ENCODE measurements at places on chromosomes 3 and 15.
A peak's percentile ranks its signal among the peaks of the same experiment; 100 is the strongest.

- DNase-seq, result no peak
Observed at GRCh38 chr15:31235311-31236183, 91.1 kb upstream of the KLF13 start.

- DNase-seq, result no peak
Observed at GRCh38 chr15:52295421-52296001, at the start of gene MYO5C. Gene MYO5C (minus strand): TSS chr15:52295804. CDS start chr15:52295636, 168 bp downstream.

GRCh38 chr3:58494107-58494506, 2.2 kb downstream of the KCTD6 start:
- DNase-seq, result no peak

DNA sequence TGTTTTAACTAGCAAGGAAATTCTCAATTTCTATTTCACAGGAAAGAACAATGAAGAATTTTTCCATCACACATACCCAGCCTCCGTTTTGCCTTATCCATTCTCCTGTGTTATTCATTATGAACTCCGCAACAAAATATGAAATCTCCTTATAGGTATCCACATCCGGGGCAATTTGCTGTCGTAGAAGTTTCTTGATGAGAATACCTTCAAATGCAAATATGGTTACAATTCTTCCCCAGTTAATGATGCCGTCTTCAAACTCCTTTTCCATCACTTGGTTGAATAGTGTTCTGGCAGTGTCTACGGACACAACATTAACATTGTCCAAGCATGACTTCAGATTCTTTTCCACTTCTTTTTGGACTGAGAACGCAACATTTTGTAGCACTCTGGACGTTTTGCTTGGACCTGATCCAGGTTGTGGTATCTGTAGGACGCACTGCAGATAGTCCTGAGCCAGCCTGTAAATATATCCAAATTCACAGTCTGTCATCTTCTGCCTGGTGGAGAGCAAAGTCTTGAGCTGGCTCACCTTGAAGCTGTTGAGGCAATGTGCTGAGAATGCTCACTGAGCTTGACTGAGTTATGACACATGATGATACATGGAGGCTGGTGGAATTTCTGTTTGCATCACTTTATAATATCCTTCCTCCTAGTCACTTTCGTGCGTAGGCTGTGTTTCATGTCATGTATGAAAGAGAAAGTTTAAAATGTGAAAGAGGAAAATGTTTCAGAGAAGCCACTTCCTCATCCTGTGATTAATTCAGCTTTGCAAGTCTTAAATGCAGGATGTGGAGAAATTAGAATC, at the start of gene BCL2A1:
Gene BCL2A1 (minus strand): TSS at position 573 of the 811 bp plus-strand sequence. CDS start 77 bp downstream, at position 496.
- DNase-seq, result peak; percentile 77

DNA sequence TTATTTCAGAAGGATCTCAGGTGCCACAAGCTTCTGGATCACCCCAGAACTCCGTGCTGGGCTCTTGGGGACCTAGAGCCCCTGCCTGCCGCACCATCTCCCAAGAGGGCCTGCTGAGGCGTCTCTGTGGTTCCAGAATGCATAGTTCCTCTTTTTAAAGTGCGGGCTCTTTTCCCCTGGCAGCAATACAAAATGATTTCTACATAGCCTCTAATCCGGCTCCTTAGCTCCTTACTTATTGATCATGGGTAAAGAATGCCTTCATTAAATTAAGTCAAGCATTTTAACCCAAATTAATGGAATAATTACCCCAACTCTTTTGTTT, 121.9 kb downstream of the ATP10A start:
- DNase-seq, result no peak

GRCh38 chr3:26920646-26921478, 298.3 kb downstream of the LRRC3B start:
- DNase-seq, result no peak

Measured in KG1 (cell line).